ENCODE measurements at places on chromosomes 6 and 20. TPM values are rescaled to one million over a fixed set of nuclear protein-coding genes. Genes with fewer than 3 reads are reported as not detected.

DNA sequence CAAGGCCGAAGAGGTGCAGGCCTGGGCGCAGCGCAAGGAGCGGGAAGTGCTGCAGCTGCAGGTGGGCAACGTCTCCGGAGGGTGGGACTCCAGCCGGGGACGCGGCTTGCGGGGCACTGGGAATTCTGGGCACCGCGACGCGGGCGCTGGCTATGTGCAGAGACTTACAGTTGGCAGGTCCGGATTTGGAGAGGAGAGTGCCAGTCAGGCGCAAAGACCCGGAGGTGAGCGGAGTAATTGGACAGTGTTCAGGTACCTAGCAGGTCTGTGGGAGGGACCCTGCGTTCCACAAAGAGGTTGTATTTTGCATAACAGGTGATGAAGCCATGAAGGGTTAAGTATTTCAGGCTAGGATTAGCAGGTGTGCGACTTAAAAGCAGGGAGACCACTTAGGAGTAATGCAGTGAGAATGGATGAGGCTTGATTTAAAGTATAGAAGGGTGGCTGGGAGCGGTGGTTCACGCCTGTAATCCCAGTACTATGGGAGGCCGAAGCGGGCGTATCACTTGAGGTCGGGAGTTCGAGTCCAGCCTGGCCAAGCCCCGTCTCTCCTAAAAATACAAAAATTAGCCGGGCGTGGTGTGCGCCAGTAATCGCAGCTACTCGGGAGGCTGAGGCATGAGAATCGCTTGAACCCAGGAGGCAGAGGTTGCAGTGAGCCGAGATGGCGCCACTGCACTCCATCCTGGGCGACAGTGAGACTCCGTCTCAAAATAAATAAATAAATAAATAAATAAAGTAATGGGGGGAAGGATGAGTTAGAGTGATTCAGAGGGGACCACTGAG is 1.0 kb downstream of the MRPS26 start:
- peak overlapping the region; percentile 62 for H3K27ac ChIP-seq
- peak overlapping the region; percentile 95 for H3K4me3 ChIP-seq
- DNase-seq, result no peak
- peaks cover 20% of the 10 kb centered on the region for H3K36me3 ChIP-seq

GRCh38 chr20:1300083-1300840 is 28.7 kb downstream of the SDCBP2 start:
- H3K27ac ChIP-seq, result no peak overlapping the region
- no peaks in the 10 kb centered on the region for H3K36me3 ChIP-seq
- no peak for DNase-seq
- peaks cover 13% of the 10 kb centered on the region for H3K4me1 ChIP-seq
- no peak overlapping the region for H3K4me3 ChIP-seq

DNA sequence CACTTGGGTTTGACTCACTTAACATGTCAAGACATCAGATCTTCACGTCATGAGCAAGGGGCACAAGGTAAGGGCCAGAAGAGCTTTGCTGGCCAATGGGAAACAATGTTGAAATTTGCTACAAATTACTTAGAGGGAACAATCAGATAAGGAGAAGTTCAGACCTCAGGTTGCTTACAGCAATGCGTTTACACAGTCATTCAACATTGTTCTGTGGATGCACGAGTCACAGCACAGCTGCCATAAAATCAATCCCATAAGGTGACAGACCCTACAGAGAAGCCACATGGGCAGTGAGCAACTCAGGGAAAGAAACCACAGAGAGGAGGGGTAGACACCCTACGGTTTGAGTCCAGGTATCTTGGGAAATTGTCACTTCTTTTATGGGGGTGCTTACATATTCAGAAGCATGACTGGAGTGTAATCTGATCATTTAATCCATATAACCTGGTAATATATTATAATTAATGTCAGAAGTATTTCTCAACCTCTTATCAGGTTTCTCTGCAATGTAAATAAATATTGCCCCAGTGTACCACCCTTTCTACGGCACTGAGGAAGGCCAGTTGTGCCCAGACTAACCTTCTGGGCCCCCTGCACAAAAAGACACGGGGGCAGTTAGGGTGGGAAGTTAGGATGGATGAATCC is 2.3 kb upstream of the SLC22A2 start:
- no peak overlapping the region for H3K27ac ChIP-seq
- H3K4me3 ChIP-seq, result no peak overlapping the region
- no peaks in the 10 kb centered on the region for H3K4me1 ChIP-seq
- no peak for DNase-seq

GRCh38 chr6:89352278-89353117 is at the start of gene UBE2J1:
UBE2J1 (minus strand) TSS chr6:89352722; CDS start chr6:89352569, 153 bp downstream.
- peaks cover 69% of the 10 kb centered on the region for H3K4me1 ChIP-seq
- H3K36me3 ChIP-seq, result no peaks in the 10 kb centered on the region
- no peaks in the 10 kb centered on the region for H3K27me3 ChIP-seq
- DNase-seq, result peak; percentile 67

ZNF334 gene
- not detected for polyA plus RNA-seq

CST8 gene
- not detected for polyA plus RNA-seq

IP6K3 gene
- not detected for polyA plus RNA-seq

NRN1 gene
- polyA plus RNA-seq, result not detected

KCNK16 gene
- polyA plus RNA-seq, result not detected
